Ovary (tissue), 10 donors: ENCODE measurements at places on chromosomes 3 and 15.
A peak's percentile ranks its signal among the peaks of the same experiment; 100 is the strongest.

DNA sequence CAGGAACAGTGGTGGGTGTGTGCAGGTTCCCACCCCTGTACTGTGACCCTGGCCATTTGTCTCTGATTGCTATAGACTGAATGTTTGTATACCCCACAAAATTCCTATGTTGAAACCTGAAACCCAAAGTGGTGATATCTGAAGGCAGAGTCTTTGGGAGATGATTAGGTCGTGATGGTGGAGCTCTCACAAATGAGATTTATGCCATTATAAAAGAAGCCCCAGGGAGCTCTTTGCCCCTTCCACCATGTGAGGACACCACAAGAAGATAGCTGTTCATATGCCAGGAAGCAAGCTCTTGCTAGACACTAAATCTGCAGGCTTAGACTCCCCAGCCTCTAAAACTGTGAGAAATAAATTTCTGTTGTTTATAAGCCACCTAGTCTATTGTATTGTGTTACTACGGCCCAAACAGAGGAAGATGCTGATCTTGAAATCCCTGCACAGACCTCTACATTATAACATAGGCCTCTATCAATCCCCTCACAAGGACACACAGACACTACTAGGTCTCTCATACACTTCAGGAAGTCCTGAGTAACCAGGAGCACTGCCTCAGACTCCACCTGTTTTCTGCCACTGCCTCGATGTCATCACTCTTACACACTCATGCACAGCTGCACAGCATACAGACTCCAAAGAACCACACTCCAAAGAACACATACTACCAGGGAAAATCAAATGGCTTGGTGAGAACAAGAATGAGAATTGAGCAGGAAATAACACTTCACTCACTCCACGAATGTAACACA lies 14.7 kb downstream of the IGSF11 start:
- DNase-seq = no peak

DNA sequence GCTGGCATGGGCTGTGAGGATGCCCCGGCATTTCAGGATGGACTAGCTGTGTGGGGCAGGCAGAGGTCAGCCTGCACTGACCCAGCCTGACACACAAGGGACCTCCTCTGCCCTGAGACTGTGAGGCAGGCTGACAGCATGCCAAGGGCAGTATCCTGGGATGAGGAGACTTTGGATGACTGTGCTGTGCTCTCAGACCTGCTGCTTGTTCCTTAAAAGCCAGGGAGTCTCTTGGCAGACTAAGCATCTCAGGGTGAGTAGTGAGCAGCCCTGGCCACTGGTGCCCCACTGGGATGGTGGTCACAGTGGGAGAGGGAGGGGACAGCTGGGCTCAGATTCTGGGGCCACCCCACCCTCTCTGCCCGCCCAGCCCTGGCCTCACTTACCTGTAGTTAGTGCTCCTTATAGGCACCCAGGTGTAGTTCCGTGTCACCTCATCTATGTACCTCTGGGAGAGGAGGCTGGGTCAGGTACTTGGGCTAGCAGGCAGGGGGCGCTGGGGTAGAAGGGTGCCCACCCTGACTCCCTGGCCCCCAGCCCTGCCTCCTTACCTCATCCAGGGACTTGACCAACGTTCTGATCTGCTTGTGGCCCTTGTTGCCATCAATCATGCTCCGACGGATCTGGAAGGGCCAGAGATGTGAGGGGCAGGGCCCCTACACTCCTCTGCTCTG lies 16.1 kb upstream of the TMEM115 start:
- no peak for DNase-seq

DNA sequence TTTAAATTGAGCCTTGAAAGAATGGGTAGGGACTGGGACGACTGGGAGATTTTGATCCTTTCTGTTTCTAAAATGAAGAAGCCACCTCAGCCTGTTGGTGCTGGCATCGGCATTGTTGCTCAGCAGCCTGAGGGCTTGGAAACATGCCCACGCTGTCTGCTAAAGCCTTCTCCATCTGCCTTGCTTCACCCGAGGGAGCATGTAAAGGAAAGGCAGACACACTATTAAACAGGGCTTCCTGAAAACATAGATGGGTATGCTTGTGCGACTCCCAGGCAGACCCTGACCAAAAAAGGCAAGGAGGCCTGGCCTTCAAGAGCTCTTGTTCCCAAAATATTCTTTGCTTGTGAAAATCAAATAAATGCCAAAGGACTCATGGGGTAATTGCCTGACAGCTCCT lies 84.2 kb upstream of the SLC4A7 start:
- peak; percentile 46 for DNase-seq

- peak; percentile 44 for DNase-seq
These were observed 656 bp downstream of the CD47 start for GRCh38 chr3:108090049-108090700.

DNA sequence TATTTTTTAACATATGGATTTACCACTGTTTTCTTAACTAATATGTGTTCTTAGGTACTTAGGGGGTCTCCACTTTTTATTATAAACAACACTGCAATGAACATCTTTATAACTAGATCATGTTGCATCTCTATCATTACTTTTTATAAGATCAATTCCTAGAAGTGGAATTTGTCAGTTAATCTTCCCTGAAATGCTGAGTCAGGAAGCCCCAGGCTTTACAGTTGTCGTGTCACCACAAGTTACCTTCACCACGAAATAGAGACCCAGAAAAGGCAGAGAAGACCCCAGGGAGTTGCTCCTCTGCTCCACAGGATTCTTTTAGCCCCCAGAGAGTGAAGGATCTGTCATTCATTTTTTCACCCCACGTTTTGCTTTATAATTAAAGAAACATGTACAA lies 34.5 kb upstream of the ERC2 start:
- no peak for DNase-seq

DNA sequence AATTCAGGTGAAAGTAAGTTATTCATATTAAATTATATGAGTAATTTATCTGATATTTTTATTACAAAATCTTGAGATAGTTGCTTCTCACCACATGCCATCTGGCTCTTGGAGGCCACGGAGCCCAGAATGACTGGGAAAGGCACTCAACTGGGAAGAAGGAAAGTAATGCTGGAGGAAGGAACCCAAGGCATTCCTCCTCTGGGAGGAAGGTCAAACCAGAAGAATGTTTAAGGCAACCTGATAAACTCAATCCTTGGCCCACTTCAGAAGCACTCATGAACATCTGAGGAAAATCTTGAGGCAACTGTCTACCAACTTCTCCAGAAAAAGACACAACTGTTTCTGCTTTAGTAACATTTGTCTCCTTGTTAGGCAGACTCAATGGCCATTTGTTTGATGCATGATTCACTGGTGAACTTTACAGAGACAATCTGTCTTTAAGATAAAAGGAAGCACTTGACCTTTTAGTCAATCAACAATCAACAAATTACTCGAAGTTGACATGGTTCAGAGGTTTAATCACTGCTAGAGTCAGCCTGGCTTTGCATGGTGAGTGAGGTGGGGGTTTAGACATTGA lies 261.4 kb upstream of the MME start:
- no peak for DNase-seq

DNA sequence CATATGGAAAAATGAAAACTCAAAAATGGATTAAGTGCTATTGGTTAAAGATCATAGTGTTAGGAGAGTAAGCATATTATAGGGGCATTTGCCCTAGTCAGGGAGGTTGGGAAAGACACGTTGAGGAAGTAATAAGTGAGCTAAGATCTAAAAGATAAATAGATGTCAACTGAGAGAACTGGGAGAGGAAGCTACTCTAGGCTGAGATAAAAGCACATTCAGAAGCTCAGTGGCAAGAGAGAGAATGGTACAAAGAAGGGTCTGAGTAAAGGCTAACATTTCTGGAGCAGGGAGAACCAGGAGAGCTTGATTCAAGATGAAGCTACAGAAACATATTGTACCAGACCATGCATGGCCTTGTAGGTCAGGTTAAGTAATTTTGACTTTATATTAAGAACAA lies 63.9 kb downstream of the TRPC1 start:
- no peak for DNase-seq

GRCh38 chr15:57662802-57663201 lies 43.7 kb upstream of the POLR2M start:
- peak; percentile 26 for DNase-seq

- no peak for DNase-seq
These were observed 200.4 kb upstream of the TBC1D5 start for GRCh38 chr3:17942856-17943255.

DNA sequence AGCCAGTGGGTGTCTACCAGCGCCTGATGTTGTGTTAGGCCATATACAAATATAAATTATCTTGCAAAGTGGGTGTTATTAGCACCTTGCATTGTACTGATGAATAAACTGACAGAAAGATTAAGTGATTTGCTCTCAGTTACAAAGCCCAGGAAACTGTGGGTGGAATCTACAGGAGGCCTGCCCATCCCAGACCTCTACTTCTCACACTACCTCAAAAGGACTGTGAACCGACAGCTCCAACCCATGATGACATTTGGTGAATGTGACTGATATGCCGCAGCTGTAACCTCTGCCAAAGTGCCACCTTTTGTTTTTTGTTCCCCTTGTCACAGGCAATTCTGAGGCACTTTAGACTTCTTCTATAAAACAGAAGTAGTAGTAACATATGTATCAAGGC lies 43.7 kb upstream of the KCNMB2 start:
- no peak for DNase-seq

- DNase-seq = peak; percentile 70
These were observed 129.0 kb downstream of the RPL22L1 start for GRCh38 chr3:170740726-170741591.

DNA sequence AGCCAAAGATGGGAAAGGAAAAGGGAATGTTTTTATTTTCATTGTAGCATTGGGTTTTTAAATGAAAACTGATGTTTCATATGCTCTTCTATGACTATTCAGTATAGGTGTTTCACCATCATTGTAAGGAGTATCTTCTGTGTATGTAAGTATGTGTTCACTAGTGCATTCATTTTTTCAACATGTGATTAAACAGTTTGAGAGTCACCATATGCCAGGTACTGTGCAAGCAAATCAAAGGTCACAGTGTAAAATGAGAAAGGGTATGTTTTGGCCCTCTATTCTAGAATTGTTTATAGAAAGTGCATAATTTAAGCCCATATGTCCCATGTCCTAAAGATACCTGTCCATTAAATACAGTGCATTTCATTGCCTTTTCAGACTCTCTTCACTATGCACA lies 207.2 kb downstream of the ZBTB20 start:
- no peak for DNase-seq
